ENCODE measurements at places on chromosomes 7 and 10.

- no peak for ATAC-seq
Measured at GRCh38 chr10:98167191-98167590, 32.7 kb downstream of the R3HCC1L start.

DNA sequence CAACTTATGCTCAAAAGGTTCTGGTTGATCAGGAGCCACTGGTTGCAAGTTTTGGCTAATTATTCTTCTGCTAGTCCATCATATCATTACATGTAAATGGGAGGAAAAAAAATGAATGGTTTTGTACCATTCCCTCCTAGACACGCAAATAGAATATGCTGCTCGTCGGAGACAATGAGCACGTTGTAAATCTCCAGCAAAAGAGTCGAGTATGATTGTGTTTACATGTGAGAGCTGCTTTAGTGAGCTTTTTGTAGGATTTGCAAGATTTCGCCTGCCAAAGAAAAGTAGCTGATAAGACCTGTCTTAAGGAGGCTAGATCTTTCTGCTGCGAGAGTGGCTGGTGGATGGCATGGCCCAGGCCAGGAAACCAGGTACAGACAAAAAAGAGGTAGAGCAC is 109.0 kb downstream of the ZMYND11 start:
- no peak for ATAC-seq

- ATAC-seq, result no peak
Measured at GRCh38 chr7:1670894-1671593, 967 bp downstream of the ELFN1 start.

DNA sequence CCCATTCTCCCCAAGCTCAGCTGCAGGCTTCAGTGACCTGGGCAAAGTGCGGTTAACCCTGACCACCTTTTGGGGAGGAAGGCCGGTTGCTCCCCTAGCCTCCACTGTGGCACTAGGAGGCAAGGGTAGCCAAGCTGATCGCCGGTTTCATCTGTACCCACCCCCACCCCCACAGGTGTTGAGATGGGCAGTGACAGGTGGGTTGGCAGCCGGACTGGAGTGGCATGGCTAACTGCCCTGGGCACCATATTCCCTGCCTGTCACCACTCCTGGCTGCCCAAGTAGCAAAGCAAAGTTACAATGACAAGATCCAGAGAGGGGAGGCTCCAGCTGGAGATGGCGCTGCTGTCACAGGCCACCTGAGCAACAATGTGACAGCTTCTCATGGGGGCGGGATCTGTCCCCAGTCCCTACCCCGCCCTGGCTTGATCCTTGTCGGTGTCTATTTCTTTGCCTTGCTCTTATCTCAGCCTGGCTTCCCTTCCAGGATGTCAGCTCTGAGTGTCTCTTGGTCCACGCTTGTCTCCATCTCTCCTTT is 27.0 kb upstream of the BMS1 start:
- no peak for ATAC-seq

- ATAC-seq, result no peak
Measured at GRCh38 chr10:94131885-94132284, 138.2 kb downstream of the PLCE1 start.

DNA sequence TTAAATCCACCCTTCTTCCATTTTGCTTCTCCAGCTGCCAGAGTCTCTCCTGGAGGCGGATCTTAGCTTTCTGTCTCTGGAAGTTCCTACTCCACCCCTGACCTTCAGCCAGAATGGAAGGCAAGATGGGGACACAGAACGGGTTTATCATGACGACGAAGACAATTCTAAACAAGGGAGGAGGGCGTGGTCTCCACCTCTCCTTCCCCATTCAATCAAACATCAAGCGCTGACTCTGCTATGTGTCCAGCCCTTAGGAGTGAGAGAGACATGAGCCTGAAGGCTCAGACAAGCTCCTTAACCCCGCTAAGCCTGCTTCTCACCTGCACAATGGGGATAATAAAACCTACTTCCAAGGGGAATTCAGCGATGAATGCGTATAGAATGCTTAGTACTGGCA is 3.1 kb downstream of the CYP17A1 start:
- ATAC-seq, result peak; percentile 80

DNA sequence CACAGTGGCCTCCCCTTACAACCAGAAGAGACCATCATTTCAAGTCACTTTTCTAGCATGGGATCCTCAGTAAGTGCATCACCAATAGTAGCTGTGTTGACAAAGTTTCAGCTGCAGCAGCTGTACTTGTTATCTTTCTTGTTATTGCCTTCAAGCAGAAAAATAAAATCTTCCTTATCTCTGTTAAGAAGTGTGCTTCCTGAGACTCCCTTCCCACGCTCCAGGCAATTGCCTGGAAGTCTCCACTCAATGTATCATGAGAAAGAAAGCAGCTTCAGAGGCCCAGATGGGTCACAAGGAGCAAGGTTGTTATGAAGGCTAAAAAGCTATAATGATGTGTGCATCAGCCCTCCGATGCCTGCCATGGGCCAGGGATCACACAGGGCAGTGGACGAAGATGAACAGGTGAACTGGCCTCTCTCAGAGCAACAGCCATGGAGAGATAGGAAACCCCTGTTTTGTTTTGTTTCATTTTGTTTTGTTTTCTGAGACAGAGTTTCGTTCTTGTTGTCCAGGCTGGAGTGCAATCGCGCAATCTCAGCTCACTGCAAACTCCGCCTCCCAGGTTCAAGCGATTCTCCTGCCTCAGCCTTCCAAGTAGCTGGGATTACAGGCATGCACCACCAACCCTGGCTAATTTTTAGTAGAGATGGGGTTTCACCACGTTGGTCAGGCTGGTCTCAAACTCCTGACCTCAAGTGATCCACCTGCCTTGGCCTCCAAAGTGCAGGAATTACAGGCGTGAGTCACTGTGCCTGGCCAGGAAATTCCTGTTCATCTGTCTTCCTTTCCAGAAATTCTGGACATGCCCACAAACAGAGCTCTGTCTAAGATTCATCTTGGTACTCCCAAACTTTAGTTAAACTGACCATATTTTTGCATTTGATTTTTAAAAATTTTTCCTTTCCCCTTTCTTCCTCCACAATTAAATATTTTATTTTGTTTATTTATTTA is 340.5 kb downstream of the TNS3 start:
- ATAC-seq, result no peak

GRCh38 chr10:54011117-54011516 is 789.9 kb downstream of the PCDH15 start:
- ATAC-seq, result no peak

DNA sequence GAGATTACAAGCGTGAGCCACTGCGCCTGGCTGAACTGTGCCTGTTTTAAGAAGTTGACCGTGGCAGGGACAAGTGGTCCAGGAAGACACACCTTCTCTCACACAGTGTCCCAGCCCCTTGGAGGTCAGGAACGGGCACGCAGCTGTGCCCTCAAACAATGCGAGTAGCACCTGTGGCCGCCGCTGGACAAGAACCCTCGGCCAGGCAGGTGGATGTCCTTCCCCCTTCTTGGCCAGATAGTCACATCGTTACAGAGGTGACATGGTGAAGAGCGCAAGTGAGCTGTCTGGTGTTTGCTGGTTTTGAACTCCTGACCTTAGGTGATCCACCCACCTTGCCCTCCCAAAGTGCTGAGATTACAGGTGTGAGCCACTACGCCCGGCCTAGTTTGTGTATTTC is 8.8 kb downstream of the ZFAND2A start:
- no peak for ATAC-seq

DNA sequence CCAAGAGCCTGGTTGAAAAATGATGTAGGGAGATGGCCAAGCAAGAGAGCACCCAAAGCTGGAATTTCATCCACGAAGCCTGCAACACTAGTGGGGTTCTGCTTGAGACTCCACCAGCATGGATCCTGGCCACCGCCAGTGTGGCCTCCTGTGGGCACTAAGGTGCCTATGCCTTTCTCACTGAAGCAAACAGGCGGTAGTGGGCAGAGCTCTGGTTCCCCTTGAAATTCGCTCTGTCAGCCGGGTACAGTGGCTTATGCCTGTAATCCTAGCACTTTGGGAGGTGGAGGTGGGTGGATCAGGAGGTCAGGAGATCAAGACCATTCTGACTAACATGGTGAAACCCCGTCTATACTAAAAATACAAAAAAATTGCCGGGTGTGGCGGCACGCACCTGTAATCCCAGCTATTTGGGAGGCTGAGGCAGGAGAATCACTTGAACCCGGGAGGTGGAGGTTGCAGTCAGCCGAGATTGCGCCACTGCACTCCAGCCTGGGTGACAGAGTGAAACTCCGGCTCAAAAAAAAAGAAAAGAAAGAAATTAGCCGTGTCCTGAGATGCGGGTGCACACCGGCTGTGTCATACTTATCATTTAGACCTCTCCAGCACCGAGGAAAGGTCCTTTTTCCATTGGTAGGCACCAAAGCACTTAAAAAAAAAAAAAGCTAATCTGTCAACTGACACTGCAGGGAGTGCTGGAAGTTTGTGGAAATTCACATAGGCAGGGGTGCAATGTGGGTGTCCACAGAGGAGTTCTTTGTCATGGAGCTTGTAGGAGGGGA is 28.3 kb downstream of the CCM2 start:
- no peak for ATAC-seq

- no peak for ATAC-seq
Measured at GRCh38 chr10:16681521-16681920, 135.7 kb downstream of the RSU1 start.

DNA sequence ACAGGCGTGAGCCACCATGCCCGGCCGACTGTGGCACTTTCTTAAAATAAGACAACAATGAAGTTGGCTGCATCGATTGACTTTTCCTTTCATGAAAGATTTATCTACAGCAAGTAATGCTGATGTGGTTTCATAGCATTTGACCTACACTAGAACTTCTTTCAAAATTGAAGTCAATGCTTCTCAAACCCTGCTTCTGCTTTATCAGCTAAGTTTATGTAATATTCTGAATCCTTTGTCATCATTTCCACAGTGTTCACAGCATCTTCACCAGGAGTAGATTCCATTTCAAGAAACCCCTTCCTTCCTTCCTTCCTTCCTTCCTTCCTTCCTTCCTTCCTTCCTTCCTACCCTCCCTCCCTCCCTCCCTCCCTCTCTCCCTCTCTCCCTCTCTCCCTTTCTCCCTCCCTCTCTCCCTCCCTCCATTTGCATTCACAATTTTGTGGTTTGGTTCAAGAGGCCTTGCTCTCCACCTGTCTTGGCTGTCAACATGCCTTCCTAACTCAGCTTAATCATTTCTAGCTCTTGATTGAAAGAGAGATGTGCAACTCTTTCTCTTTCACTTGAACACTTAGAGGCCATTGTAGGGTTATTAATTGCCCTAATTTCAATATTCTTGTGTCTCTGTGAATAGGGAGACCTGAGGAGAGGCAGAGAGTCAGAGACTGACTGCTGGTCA is 52.1 kb downstream of the HDAC9 start:
- no peak for ATAC-seq

GRCh38 chr7:112510001-112510742 is 29.4 kb downstream of the LSMEM1 start:
- peak; percentile 77 for ATAC-seq

DNA sequence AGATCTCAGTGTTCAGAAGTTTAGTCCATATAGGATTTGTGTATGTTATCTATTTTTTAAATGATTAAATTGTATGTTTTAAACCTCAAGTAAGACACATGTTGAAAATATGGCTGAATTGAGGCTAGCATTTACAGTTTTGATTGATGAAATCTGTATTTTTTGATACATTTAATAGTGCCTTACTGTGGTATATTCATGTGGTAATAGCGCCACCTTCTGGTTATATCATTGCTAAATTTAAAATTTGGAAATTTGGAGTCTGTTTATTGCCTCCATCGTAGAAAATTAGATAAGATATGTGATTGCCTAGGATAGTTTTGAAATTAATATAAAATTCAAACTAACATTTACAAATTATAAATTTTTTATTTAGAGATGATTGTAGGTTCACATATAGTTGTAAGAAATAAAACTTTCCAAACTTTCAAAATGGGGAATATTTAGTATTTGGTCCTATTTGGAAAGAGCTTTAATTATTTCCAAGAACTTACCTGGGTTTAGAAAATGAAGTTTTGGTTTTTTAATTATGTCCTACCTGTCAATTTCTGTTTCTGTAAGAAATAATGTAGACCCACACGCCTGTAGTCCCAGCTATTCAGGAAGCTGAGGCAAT is 19.1 kb upstream of the ARMS2 start:
- ATAC-seq, result peak; percentile 49

GRCh38 chr10:69749178-69750010 is 52.3 kb upstream of the COL13A1 start:
- no peak for ATAC-seq

DNA sequence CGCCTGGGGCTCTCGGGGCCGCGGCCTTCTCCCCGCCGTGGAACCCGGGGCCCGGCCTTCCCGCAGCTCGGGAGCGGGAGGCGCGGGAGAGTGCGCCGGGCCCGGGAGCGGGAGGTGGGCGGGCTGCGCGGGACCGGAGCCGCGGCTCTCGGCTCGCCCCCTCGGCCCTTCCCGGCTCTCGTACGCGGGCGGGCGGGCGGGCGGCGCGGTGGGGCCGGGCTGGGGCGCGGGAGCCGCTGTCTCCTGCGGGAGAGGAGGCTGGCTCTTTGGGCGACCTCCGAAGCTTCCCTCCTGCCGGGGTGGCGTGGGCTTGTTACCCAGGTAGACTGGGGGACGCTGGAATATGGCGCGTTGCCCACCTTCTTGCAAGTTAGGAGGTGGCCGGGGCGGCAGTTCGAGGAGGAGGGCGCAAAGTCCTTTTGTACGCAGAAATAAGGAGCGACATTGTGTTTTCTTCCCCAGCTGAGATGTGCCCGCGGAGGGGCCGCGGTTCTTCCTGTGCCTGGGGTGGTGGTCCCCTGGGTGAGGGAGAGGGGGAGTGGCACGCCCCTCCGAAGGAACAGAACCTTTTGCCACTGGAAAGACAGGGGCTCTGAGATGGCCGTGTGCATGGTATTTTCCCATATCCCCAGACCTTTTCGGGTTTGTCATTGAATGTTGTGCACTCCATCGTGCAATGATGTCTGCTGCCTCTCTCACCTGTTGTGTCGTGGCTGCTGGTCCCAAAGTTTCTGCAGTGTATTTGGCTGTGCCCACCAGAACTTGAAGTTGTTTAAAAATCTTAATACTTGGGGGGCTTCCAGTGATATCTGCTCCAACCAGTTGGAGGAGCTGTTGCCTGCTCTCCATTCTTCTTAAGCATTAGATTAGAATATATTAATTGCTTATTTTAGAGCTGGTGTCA is 844 bp downstream of the NRF1 start:
- no peak for ATAC-seq

- ATAC-seq, result no peak
Measured at GRCh38 chr10:8039321-8039881, 15.1 kb upstream of the GATA3 start.

- ATAC-seq, result peak; percentile 26
Measured at GRCh38 chr7:145082366-145083161, 246.7 kb upstream of the TPK1 start.

DNA sequence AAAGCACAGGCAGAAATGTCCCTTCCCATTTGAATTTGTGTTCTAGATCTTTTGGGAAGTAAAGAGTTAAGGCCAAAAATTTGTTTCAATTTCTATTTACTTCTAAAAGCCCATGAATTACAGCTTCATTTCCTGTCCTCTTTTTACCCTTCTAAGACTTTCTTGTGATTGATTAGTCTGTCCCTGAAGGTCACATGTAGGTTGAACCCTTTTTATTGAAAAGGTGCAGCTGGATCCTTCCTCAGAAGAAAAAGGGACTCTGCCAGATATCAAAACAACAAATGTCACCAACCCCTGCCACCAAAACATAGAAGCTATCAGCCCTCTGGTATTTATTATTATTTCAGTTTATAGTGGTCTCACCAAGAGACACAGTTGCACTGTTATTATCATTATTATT is 424.9 kb upstream of the DPP6 start:
- ATAC-seq, result no peak

- ATAC-seq, result peak; percentile 32
Measured at GRCh38 chr10:12350167-12350872, 973 bp downstream of the CAMK1D start.
